Ureter (tissue), 1 donor: ENCODE measurements at places on chromosomes 6 and 20.

DNA sequence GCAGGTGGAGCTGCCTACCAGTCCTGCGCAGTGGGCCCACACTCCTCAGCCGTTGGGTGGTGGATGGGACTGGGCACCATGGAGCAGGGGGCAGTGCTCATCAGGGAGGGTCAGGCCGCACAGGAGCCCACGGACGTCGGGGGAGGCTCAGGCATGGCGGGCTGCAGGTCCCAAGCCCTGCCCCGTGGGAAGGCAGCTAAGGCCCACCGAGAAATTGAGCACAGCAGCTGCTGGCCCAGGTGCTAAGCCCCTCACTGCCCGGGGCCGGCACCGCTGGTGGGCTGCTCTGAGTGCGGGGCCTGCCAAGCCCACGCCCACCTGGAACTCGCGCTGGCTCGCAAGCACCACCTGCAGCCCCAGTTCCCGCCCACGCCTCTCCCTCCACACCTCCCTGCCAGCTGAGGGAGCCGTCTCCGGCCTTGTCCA is 30.2 kb upstream of the ID4 start:
- no peak for DNase-seq

- no peak for DNase-seq
Measured at GRCh38 chr20:47559141-47559540, 57.5 kb downstream of the NCOA3 start.

- DNase-seq = no peak
Measured at GRCh38 chr6:113820761-113821160, 36.4 kb upstream of the MARCKS start.

DNA sequence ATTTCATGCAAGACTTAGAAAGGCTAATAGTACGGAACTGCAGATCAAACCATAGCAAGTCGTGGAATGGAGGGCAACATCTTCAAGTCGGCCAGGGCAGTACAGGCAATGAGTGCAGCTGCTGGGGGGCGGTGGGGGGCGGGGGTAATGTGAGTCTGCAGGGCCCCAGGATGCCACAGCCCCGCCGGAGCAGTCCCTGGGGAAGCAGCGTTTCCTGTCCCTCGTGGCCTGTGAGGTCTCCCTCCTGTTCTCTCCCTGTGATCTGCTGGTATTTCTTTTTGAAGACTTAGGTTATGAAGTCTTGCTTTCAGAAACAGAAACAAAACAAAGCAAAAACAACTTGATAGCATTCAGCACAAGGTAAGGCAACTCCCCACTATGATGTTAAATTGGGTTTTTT is 351.9 kb downstream of the FOXA2 start:
- DNase-seq = no peak

GRCh38 chr6:131000544-131000943 is 62.5 kb downstream of the EPB41L2 start:
- no peak for DNase-seq

DNA sequence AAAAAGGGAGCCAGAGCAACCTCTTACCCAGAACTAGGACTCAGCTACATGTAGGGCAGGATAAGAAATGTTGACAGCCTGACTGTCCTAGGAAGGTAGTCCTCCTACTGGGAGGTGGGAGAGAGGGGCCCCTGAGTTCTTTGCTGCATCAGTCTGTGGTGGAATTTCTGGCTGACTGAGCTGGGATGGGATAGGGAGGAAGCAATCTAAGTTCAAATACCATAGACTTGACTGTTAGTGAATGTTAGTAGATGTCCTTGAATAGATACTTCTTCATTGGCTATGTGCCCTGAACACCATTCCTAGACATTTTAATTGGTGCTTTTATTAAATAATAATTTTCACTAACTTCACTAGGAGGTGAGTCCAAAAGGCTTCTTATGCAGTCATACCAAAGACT is 1343.6 kb upstream of the CITED2 start:
- DNase-seq = no peak

DNA sequence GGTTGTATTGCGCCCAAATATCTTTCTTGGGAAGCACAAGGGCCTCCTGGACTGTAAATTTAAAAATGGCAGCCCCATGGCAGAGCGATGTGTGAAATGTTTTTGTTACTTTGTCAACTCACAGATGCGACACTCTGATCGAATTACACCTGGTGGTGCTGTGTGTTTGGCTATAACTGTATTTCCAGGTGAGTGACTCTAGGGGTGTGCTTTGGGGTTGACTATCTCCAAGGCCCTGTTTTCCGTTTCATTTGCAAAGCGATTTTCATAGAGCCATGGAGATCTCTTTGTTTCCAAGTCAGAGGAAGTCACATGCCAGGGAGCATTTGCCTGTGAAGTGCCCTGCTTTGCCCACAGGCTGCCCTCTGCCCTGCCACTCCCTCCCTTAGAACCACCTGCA is 93.5 kb downstream of the CDC5L start:
- no peak for DNase-seq
